Breast epithelium (tissue), 4 donors: ENCODE measurements at places on chromosomes 12 and 14. TPM values are rescaled to one million over a fixed set of nuclear protein-coding genes. Genes with fewer than 3 reads are reported as not detected.
A peak's percentile ranks its signal among the peaks of the same experiment; 100 is the strongest.

The TCL1B gene
- not detected for total RNA-seq

The FERMT2 gene
- total RNA-seq: 90.2 TPM

The ADAM21 gene
- total RNA-seq: not detected

The TSPAN19 gene
- total RNA-seq: not detected

The CCDC196 gene
- total RNA-seq: not detected

The EIF2S3B gene
- 0.48 TPM for total RNA-seq

The MYH6 gene
- not detected for total RNA-seq

DNA sequence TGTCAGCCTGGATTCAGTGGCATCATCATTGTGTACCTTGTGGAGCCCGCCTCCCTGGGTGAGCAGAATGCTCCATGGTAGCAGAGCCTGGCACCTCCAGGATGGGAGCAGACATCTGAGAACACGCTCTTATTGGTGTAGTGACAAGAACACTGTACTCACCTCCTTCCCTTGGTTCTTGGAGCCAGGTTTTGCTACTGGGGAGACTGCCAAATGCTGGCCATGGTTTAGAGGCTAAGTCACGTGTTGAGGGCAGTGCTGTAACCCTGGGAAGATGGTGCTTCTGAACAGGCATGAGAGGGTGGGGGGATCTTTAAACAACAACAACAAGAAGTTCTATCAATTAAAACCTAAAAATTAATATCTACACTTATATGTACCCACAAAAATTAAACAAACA lies 47.6 kb upstream of the ASPG start:
- DNase-seq: no peak

DNA sequence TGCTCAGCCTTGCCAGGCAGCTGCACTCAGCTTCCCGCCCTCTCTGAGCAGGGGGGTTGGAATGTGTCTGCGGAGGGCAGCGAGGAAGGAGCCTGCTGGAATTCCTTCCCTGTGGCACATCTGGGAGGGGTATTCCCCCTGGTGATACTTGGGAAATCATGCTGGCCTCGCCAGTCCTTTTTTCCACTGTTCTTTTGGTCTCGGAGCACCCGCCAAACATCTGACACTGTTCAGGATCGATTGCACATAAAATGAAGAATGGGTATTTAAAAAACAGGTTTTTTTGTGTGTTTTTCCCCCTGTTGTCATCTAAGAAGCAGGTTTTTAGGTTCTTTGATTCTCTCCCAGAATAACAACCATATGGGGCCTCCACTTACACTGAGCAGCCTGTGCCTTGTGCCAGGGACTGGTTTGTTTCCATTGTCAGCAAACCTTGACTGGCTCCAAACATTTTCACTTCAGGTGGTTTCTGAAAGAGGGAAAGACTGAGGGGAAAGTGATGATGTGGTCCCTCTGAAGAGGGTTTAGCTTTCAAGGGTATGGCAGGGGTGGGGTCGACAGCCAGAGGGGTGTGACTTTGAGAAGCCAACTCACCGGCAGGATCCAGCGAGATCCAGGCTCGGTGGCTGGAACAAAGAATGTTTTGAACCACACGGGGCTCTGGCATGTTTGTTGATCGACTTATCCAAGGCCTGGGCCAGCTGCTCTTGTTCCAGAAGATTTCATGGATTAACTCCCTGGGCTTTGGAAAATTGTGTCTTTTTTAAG lies 215.1 kb downstream of the CACNA1C start:
- DNase-seq: peak; percentile 53

- peak; percentile 96 for DNase-seq
These were observed at the start of the genes KNTC1 and RSRC2 for GRCh38 chr12:122526683-122527477. TSS of gene KNTC1 (plus strand) at chr12:122527249. CDS start at chr12:122530064, 2,815 bp downstream. TSS of gene RSRC2 (minus strand) at chr12:122526936. CDS start at chr12:122526853, 83 bp downstream.

DNA sequence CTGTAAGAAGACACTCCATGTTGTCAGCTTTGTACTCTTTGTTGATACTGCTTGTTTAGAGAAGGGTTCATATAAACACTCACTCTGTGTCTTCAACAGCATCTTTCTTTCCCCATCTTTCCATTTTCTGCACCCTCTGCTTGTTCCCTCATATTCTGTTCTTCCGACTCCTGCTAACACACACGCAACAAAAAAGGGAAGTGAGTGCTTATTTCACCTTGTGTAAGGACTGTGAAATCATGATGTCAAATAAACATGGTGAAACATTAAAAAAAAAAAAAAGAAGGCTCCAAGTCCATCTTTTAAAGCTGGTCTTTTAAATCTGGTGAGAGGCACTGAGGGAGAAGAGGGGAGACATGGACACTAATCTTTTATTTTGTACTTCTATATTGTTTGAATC lies 145.4 kb downstream of the RPAP3 start:
- no peak for DNase-seq

DNA sequence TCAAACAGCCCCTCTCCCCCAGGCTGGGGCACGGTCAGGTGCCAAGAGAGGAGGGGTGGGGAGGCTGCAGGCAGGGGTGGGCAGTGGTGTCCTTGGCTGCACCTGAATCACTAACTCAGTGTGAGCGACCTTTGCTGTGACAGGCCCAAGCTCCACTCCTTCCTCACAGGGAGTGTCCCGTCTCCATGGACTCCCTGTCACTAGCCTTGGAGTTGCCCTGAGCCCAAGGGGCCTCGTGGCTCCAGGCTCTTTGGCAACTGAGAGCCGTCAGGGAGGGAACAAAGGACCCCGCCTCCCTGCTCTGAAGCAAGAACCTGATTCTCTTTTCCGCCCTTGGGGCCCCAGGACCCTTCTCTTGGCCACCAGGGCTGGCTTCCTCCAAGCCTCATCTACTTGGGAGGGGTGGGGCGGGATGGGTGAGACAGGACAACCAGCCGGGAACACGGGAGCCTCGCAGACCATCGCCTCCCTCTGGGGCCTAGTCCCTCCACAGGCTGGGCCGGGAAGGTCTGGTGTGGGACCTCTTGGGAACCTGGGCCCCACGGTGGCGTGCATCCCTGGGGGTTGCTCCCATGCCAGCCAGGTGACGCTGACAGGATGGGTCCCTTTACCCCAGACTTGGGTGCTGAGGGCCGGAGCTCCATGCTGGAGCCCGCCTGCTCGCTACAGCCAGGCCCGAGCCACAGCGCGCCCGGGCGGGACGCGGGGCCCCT lies 935 bp upstream of the ADSS1 start:
- no peak for DNase-seq

DNA sequence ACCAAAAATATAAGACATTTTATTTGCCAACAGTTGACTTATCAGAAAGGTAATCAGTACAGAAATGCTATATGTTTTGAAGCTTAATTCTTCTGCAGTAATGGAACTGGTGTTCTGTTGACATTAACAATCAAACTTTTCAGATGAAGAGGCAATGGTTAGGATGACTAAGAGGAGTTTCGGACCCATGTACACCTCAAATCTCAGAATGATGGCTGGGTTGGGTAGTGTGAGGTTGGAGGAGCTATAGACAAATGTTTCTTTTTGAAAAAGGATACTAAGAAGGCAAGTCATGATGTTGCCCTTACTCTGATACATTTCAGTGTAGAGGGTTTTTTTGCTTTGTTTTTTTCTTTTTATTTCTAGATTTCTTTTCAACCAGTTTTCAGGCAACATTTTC lies 66.9 kb downstream of the KNTC1 start:
- DNase-seq: no peak

- no peak for DNase-seq
These were observed 6.0 kb downstream of the PSMD9 start for GRCh38 chr12:121894633-121895032.

- peak; percentile 90 for DNase-seq
These were observed 297.9 kb upstream of the AMIGO2 start for GRCh38 chr12:47377414-47378221.

- no peak for DNase-seq
These were observed 67.0 kb downstream of the FBXW8 start for GRCh38 chr12:116977465-116978380.

GRCh38 chr14:89848165-89848564 lies 106.4 kb downstream of the EFCAB11 start:
- no peak for DNase-seq

DNA sequence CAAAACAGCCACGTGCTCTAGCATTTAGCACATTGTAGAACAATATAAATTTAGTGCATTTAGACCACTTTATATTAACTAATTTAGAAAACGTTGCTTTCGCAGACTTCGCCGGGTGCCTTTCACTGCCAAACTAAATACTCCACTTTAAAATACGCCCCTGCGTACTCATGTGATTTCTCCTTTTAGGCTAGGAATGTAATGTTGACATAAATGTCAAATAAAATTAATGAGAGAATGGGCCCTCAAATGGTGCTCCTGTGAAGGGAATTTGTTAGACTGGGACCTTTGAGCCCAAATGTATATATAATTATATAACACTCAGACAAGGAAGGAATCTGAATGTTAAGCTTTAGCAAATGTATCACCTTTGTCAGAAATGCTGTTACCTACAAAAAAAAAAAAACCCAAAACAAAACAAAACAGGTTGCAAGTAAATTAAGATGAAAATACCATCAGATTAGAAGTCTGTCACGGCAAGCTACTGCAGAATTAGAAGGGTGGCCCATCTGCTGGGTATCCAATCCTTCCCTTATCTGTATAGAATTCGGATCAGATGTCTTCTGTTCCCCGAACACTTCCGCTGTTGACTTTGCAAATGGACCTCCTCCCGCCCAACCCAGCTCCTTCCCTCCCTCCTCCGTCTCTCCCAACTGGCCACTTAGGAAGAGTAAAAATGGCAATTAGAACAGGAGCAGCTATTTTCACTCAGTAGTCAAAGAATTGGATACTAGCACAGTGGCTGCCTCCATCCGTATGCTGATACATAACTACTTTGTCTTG lies 159.3 kb upstream of the FOXN3 start:
- no peak for DNase-seq

DNA sequence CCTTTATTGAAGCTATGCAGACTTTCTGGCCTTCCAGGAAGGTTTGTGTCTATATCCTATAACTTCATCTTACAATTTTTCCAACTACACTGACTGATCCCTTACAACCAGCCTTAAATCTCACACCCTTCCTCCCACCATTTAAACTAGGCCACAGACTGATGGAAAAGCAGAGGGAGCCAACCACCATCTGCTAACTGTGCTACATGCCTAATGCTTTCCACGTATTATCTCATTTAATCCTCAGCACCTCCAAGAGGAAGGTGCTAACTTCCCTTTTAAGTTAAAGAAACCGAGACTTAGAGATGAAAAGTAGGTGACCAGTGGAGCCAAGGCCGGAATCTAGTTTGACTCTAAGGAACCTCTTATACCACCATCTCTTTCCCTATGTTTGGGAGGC lies 22.7 kb upstream of the BLTP3B start:
- no peak for DNase-seq

DNA sequence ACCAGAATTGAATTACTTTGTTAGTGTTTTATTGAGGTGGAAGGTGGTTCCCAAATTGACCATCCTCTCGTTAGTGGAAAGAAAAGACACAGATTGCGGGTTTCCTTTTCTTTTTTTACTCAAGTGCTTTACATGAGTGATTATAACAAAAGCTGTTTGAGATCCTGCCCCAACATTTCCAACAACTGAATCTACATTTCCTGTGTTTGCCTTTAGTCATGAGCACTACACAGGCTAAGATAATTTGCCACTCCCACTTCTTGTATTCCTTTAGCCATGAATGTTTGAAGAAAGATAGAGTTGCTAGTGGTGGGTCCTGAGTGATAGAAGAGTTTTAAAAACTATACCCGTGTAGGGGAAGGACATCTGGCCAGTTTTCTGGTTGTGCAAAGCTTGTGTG lies 16.0 kb downstream of the RERGL start:
- DNase-seq: no peak

GRCh38 chr12:76539727-76540126 lies 19.8 kb downstream of the OSBPL8 start:
- no peak for DNase-seq

- no peak for DNase-seq
These were observed 233.8 kb upstream of the SEL1L start for GRCh38 chr14:81767266-81767995.

GRCh38 chr12:118611295-118611694 lies 234.9 kb downstream of the SUDS3 start:
- no peak for DNase-seq

DNA sequence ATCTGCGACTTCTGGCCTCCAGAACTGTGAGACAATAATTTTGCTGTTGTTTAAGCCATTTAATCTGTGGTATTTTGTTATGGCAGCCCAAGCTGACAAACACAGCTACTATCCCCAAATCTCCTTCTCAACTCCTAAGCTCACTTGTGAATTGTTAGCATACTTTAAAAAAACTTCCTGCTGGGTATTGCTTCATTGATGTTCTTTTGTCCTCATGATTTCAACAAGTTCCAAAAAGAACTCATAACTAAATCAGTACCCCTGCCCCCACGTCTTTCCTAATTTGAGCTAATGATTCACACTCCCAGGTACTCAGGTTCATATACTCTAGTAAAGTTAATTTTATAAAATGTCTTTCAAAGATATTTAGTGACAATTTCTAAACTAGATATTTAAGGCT lies 125.5 kb downstream of the MDGA2 start:
- DNase-seq: no peak
